ENCODE measurements at places on chromosomes 1 and 21.

- no peak for DNase-seq
Measured at GRCh38 chr1:234605399-234605982, 4.5 kb downstream of the IRF2BP2 start.

DNA sequence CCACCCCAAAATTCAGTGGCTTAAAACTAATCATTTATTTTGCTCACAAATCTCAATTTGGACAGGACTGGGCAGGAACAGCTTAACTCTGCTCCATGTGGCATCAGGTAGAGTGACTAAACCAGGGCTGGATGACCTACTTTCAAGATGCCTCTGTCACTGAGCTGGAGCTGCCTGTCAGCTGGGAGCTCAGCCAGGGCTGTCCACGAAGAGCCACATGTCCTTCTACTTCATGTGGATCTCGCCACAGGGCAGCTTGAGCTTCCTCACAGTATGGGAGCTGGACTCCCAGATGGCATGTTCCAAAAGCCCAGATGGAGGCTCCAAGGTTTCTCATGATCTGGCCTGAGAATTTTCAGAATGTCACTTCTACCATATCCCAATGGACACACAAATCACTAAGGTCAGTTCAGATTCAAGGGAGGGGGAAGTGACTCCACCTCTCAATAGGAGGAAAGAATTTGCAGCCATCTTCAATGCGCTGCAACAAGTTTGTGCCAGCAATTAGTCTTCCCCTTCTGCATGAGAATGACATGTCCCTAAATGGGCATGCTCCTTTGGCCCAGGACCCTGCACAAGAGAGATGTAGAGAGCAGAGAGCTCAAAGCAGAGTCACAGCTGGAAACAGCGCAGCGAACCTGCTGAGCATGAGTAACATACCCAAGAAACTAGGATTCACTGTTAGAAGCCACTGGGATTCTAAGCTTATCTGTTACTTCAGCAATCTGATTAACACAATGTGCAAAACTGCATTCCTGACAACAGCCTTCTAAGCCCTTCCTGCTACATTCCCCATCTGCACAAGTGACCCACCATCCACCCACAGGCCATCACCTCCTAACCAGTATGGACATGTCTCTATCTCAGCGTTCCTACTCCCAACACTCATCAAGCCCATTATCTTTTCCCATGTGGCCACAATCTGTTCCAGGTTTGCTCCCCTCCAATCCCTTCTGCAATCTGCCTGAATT lies 17.0 kb downstream of the HLCS start:
- no peak for DNase-seq

GRCh38 chr1:245128381-245129101 lies 26.2 kb upstream of the KIF26B start:
- DNase-seq: no peak

DNA sequence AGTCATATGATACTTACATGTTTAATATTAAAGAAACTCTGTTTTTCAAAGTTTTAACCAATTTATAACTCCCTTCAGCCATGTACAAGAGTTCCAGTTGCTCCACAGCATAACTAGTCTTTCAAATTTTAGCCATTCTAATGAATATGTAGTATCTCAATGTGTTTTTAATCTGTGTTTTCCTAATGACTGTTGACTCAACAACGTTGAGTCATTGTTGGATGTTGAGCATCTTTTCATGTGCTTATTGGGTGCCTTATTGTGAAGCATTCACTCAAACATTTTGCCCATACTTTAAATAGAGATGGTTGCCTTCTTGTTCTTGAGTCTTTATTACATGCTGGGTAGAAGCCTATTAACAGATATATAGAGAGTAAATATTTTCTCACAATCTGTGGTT lies 240.2 kb upstream of the LYPLAL1 start:
- no peak for DNase-seq

GRCh38 chr1:9079988-9080704 lies 10.7 kb upstream of the SLC2A5 start:
- no peak for DNase-seq

DNA sequence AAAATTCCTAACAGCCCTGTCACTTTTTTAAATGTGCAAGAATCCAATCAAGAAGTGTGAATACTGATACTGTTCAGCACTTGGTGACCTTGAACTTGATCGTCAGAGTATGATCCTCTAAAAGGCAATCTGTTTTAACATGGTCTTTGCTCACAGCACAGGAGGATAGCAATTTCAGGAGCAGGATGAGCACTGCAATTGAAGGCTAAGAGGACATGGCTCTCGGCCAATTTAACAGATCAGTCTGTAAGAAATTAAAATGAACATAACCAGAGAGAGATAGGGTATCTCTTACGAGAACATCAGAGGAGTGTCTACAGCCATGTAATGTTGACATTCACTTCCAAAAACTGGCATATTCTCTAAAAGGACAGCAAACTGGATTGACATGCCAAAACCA lies 243.1 kb downstream of the LTN1 start:
- DNase-seq: no peak

Measured in stimulated activated CD8-positive, alpha-beta memory T cell treated with anti-CD3 and anti-CD28 coated beads, Interleukin-4, amount 100 ng/mL, for 1 hour (primary cell).